Right ventricle myocardium inferior (tissue), 1 donor: ENCODE measurements at places on chromosomes 11 and 22. TPM values are rescaled to one million over a fixed set of nuclear protein-coding genes. Genes with fewer than 3 reads are reported as not detected.
A peak's percentile ranks its signal among the peaks of the same experiment; 100 is the strongest.

DNA sequence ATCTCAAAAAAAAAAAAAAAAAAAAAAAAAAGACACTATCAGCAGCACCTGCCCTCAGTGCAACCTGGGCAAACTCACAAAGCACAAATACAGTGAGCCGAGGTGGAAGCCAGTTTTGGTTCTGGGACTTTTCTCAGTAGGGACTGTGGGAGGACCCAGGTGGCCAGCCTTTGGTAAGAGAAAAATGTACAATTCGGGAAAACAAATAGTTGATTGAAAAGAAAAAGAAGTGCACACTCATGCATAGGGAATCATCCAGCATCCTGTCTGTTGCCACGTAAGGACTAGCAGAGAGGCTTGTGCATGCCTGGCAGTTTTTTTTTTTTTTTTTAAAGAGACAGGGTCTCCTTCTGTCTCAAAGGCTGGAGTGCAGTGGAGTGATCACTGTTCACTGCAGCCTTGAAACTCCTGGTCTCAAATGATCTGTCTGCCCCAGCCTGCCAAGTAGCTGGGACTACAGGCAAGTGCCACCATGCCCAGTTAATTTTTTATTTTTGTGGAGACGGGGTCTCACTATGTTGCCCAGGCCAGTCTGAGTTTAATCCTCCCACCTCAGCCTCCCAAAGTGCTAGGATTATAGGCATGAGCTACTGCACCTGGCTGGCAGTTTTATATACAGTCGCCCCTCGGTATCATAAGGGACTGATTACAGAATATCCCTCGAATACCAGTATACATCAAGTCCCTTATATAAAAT is 36.7 kb downstream of the TPST2 start:
- DNase-seq: no peak

GRCh38 chr22:39928536-39929520 is 27.9 kb downstream of the GRAP2 start:
- DNase-seq: no peak

DNA sequence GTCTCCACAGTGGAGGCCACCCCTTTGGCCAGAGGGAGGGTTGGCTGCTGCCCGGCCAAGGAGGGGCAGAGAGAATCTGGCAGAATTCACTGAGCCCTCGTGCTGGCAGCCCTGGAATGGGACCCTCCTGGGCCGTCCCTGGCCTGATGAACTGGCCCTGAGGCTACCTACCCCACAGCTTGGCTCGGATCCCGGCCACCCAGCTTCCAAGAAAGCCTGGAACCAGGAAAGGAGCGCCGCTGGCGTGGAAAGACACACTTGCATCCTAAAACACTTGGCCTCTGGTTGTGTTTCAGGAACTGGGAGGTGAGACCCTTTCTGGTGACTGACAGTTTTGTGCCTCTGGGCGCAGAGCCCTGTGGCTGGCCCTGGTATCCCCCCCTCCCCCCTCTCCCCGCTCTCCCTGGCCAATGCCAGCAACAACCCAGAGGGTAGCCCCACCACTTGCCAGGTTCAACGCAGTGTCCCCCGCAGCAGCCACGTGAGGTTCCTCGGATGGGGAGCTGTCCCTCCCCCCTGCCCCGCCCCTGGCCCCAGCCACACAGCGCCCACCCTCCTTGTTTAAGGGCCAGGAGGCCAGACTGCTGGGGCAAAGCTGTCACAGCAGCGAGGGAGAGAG is 693 bp downstream of the NFAM1 start:
- DNase-seq: no peak

DNA sequence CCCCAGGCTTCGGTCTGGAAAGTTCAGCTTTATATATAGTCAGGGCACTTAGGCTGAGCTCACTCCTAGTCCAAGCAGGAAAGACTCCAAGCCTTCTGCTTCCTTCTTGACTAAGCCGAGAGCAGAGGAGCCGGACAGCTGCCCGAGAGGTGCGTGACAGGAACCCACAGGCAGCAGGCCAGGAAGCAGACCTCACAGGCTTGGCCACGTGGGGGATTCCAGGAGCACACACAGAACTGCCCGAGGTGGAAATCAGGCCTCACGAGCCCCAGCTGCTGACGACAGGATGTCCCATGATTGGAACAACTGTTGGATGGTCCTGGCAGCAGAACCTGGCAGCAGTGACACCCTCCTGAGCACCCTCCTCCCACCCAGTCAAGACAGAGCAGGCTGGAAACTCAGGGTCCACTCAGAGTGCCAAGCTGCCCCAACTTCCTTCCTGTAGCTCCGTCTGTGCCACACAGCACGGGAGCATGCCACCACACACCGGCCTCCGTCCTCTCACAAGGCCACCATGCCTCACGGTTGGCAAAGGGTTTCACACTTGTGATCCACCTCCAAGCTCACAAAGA is 5.4 kb downstream of the PLA2G6 start:
- DNase-seq: peak; percentile 86

- DNase-seq: no peak
Observed at GRCh38 chr22:29043906-29044575, 17.6 kb downstream of the C22orf31 start.

GRCh38 chr11:119486691-119487259 is 63.8 kb upstream of the THY1 start:
- DNase-seq: no peak

- DNase-seq: no peak
Observed at GRCh38 chr22:35681454-35682052, 33.3 kb downstream of the APOL6 start.

DNA sequence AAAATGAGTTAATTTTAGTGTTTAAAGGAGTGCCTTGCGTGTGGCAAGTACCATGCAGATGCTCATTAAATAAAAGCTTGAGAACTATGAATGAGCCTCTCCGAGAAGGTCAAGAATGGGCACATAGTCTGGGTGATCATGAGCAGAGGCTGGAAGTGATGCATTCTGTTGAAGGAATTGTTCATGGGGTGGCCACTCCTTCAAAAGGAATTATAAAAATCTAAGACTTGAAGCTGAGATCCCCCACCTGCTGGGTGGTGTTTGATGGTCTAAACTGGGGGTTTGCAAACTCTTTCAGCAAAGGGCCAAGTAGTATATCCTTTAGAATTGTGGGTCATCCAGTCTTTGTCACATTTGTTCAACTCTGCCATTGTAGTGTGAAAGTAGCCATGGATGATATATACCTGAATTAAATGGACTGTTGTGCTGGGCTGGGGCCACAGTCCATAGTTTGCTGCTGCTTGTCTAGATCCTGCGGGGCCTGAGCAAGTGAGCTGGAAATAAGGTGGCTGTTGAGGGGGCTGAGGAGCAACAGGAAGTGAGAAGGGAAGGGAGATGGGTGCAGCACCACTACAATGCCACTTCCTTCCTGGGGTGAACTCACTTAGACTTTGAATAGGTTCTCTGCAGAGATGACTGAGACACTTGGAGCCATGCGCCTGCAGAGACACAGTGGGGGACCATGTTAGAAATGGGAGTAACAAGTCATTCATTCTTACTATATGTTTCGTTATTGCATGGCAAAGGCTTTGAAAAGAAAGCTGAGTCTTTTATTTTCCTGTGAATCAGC is 179.0 kb downstream of the SNX19 start:
- DNase-seq: no peak

DNA sequence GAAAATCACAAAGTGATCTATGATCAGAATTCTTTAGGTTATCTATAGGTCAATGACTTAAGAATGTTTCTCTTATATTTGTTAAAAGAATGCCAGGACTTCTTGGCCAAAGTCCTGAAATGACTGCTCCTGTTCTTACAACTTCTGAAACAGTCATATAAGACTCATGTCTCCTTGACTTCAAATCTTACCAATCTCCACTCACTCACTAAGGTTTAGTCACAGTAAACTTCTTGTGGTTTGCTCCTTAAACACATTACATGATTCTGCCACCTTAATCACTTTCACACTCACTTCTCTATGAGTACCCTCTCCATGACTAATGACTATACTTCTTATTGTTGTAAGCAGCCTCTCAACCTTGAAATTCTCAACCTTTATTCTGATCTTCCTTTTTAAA is 648.7 kb upstream of the CCDC179 start:
- no peak for DNase-seq

DNA sequence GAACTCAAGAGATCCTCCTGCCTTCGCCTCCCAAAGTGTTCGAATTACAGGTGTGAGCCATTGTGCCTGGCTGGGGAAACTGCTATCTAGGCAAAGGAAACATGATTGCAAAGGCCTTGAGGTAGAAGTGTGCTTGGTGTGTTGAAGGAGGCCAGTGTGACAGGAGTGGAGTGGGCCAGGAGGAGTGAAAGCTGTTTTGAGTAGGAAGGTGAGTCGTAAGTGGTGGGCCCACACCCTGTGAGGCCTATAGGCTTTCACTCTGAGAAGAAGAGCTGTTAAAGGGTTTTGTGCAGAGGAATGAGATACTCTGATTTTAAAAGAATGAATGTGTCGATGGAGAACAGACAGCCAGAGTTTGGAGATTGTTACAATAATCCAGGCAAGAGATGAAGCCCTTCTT is 43.4 kb downstream of the WEE1 start:
- no peak for DNase-seq

- DNase-seq: peak; percentile 96
Observed at GRCh38 chr22:31107178-31107893, at the start of gene SELENOM. TSS of gene SELENOM (minus strand) at chr22:31107568. CDS start at chr22:31107505, 63 bp downstream.

- no peak for DNase-seq
Observed at GRCh38 chr11:122895563-122895962, 13.0 kb downstream of the JHY start.

- DNase-seq: no peak
Observed at GRCh38 chr11:16867097-16867496, 128.7 kb downstream of the C11orf58 start.

DNA sequence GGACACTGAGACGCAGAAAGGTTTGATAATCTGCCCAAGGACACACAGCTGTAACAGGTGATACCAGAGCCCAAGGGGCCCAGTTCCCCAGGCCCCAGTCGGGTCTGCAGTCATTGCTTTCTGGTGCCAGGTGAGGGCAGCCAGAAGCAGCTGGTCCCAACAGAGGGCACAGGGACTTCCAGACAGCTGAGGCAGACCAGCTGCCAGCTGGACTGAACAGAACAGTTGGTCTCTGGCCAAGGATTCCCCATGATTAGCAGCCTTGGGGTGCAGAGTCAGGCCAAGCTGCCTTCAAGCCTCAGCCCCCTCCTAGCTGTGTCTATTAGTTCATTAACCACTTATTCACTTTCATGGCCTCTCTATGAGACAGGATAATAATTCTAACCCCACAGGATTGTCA is 105.6 kb downstream of the RRAS2 start:
- no peak for DNase-seq

DNA sequence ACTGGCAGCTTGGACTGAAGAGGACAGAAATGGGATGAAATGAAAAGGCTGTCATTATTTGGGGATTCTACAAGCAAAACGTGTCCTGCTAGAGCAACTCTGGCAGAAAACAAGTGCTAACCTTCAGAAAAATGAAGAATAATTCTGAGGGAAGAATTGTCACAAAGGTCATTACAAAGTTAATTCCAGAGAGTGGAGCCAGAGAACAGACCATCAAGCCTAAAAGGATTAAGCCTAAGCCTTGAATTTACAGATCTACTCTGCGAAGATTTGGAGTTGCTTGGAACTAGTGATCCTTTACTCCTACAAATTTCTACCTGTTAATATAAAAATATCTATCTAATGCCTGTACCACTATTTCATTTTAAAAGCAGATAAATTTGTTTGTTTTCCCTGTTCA is 1077.3 kb upstream of the CNTN5 start:
- no peak for DNase-seq

DNA sequence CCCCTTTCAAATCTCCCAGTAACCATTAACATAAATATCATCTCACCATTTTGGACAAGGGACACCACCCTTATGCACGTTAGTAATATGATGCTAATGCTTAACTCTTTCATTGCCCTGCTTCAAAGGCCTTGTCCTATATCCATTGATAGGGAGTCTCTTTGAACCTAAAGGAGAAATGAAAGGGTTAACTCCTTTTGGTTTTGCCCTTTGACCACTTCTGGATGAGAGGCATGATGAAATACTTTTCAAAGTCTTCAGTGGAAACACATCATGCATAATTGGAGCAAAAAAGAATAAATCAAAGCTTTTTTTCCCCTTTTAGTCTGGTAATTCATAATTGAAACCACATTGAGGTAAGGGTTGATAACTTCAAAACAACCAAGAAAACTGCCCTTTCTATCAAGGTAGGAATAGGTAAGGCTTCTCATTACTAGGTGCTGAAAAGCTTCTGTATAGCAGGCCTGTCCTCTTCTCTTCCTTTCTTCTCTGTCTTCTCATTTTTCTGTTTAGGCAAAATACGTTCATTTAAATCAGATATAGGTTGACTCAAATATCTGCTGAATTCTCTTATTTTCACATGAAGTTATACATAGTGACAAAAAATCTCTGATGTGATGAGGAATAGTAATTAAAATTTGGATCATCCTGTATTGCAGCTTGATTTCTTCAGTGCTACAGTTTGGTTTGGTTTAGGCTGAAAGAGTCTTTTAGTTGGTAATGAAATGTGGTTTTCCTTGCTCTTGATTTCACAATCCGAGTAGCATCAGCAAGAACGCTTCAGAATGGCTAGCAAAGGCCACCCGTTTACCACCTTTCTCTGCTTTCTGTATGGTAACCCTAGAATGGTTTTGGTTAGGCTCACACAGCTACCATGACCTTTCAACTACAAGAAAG is 94.8 kb downstream of the EXT2 start:
- no peak for DNase-seq

DNA sequence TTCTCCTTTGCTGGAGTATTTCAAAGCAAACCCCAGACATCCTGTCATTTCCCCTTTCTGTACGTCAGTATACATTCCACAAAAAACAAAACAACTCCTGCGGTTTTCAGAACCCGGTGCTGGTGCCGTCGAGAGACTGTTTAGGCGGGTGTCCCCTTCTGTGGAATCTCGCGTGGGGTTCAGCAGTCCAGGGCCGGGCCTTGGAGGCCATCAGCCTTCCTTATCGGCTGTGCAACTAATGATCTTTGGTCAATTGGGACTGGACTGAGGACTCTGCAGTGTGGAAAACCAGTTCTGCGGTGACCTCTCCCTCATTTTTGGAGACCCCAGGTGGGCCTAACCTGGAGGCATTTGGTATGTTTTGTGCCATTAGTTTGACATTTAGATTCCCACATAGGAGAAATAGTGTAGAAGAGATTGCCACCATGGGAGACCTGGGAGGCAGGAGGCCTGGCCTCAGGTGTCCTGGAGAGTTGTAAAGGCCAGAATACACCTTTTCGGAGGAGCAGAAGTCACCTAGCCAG is 84.4 kb downstream of the TBC1D22A start:
- no peak for DNase-seq

DNA sequence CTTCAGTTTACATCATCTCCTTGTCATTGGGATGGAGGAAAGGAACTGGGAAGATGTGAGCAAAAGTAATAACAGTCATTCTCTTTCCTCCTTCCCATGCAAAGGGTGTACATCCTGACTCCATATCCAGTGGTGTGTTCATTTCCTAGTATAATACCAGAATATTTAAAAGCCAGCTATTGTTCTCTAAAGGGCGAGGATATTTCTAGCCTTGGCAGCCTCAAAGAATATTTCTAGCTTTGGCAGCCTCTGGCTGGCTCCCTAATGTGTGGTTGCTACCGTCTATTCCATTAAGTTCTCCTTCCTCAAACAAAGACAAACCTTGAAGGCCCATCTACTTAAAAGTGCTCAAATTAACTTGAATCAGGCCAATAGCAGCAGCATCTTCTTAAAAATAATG is 114.0 kb downstream of the FAM76B start:
- no peak for DNase-seq

The OR5A1 gene
- not detected for total RNA-seq

The CTSW gene
- total RNA-seq: 1.1 TPM

The ANGPTL5 gene
- 1.5 TPM for total RNA-seq

The SCGB1D2 gene
- total RNA-seq: 4.0 TPM

The FAM180B gene
- total RNA-seq: 0.22 TPM

The FOLR1 gene
- 1.2 TPM for total RNA-seq

The APOA4 gene
- not detected for total RNA-seq

The DNAJB7 gene
- total RNA-seq: not detected

The TMEM121B gene
- 2.2 TPM for total RNA-seq

The APOBEC3C gene
- 27.9 TPM for total RNA-seq

The MRPL49 gene
- 35.8 TPM for total RNA-seq
